ENCODE measurements at places on chromosomes 11 and 22.

DNA sequence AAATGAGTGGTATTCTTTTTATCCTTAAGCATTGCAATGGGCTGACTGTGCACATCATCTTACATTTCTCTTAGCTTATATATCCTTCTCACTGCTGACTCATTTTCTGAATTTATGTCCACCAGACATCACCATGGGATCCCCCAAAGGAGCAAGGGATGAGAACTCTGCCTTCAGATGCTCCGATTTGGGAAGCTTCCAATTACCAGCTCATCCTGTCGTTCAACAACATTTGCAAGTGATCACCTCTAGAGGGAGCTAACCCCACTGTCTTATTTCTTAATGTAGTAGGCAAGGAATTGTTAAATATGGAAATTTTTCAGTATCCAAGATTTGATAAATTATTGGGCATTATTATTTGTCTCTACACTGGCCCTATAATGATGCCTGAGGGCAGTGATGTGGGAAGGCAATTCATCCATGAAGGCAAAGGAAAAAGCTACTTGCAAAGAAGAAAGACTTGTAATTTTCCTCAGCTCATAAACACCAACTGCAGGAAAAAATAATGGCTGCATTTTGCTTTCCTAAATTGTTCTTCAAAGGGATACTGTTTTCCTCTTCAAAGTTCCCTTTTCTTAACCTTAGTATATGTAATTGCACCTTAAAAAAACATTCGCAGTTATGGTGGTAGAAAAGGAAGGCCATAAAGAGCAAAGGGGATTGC is 102.4 kb upstream of the FSHB start:
- DNase-seq: no peak

DNA sequence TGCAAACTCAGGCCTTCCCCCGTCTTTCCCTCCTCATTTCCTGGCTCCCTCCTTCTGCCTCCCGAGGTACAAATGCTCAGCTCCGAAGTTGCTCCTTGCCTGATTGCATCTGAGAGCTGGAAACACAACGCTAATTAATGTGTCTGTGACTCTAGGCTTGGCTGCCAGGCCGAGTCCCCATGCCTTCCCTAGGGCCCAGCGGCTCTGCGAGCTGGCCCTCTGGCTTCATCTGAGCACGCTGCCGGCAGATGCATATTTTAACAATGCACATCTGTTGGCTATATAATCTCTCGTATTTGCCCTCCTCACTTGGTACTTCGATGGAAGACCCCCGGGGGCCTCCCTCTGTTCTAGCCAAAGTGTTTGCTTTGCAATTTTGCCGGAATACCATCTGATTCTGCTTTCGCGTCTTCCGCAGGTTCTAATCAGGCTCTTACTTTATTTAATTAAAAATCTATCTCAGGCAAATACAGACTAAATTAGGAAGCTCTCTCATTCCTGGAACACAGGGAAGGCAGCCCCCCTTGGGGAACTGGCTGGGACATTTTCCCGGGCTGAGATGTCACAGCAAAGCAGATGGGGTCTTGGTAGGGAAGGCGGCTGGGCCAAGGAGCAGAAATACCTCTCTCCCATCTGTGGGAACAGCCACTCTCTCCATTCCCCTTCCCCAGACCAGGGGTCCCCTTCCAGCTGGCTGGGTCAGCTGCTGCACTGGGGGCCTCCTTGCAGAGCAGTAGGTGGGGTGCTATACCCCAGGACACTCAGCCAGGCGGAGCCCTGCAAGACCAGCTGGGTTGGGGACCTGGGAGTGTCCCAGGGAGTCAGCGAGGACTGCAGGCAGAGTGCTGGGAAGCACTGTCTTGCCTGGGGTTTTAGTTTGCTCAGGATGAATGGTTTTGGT is 162.8 kb downstream of the ST3GAL4 start:
- no peak for DNase-seq

- peak; percentile 72 for DNase-seq
These were observed 1.1 kb upstream of the TTLL1 start for GRCh38 chr22:43090130-43090789.

DNA sequence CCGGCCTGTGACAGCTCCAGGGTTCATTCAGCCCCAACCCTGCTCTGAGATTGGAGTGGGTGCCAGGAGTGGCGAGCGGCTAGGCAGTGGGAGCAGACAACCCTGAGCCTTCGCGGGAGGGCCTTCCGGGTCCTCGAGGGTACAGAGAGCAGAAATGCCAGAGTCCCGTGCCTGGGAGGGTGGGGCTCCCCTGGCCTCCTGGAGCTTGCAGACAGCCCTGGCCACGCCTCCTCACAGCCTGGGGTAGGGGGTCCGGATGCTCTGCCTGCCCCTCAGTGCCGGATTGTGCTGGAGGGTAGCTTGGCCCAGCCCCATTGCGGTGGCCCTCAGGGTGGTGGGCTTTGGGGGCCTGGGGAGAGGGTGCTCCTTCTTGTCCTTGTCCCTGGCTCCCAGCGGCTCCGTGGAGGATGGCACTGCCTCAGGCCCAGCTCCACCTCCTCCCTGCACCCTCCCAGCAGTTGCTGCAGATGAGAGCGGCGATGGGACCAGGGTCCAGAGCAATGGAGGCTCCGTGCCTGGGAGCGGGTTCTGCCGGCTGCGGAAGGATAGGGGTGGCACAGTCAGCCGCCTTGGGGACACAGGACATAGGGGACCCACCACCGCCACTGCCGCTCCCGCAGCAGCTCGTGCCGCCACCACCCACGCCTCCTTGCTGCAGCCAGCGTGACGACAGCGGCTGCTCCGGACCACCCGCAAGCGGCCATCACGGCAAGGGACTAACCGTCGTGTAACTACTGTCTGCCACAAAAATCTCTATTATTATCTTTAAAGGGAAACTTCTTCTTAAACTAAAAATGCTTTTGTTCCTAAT is 34.9 kb upstream of the OR10G7 start:
- no peak for DNase-seq

GRCh38 chr11:468493-468892 is 18.4 kb downstream of the PTDSS2 start:
- DNase-seq: no peak

- no peak for DNase-seq
These were observed 709 bp downstream of the MRGPRX4 start for GRCh38 chr11:18173225-18173866.

GRCh38 chr22:42860968-42861367 is 3.9 kb upstream of the ARFGAP3 start:
- DNase-seq: no peak

DNA sequence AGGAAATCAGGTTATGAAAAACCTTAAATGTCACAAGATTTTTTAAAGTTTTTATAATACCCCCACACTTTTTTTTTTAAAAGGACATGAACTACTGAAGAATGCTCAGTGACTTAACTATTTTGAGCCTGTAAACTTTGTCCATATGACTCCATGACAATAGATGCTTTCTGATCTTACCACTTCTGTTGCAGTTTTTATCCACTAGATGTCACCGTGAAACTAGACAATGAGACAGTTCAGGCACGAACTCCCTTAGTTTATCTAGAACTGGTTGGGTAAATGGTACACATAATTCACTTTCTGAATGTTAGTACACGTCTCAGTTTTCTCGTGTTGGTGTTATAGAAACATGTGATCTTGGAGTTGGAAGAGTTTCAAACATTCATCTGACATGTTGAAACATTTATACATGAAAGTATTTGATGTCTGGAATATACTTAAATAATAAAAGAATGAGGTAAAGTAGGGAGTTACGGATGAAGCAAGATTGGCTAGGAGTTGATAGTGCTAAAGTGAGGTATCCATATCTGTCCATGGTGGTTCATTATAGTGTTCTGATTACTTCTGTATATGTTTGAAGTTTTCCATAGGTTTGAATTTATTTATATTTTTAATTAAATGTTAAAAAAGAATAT is 8.1 kb downstream of the CCDC15 start:
- no peak for DNase-seq

DNA sequence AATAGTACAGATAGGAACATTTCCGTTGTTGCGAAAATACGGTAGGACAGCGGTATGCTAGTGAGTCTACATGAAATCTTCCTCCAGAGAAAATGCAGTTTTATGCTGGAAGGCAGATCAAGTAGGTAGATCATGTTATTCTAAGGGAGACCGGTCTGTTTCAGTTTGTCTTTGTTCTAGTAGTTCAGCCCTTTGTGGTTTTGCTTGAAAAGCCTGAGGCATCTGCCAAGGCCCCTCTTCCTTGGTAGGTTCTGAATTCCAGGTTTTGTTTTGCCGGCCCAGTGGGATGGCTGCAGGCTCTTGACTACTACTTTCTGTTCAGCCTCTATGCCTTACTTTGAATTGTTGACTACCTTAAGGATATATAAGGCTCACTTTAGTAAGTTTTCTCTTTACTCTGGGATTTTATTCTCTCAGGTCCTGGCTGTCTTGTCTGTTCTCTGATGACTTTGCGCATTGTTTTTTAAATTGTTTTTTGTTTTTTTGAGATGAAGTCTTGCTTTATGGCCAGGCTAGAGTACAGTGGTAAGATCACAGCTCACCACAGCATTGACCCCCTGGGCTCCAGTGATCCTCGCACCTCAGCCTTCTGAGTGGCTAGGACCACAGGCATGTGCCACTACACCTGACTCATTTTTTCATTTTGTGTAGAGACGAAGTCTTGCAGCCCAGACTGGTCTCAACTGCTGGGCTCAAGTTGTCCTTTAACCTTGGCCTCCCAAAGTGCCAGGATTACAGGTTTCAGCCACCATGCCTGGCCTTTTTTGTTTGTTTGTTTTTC is 53.7 kb downstream of the HIPK3 start:
- DNase-seq: no peak

- no peak for DNase-seq
These were observed 14.9 kb downstream of the HEPHL1 start for GRCh38 chr11:94036096-94036495.

GRCh38 chr11:91397134-91397468 is 827.5 kb upstream of the FAT3 start:
- DNase-seq: no peak

DNA sequence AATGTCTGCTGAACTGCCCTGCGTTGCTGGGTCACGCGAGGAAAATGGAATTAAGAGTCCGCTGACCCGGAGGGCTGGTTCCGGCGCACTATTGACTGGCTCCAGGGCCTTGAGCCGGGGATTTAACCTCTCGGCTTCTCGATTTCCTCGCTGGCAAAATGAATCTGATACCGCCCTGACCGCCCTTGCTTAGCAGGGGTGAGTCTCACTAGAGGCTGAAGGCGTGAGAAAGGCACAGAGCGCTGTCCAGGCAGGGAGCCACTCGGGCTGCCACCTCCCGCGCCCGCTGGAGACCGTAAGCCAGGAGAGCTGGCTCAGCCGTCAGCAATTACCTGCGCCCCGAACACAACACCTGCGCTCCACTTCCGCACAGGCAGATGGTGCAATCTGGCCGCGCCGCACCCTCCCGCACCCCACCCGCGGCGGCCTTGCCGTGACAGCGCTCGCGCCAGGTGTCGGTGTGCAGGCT is 65.6 kb downstream of the BUD13 start:
- no peak for DNase-seq

- no peak for DNase-seq
These were observed 237.4 kb downstream of the TMEM135 start for GRCh38 chr11:87275176-87275575.

DNA sequence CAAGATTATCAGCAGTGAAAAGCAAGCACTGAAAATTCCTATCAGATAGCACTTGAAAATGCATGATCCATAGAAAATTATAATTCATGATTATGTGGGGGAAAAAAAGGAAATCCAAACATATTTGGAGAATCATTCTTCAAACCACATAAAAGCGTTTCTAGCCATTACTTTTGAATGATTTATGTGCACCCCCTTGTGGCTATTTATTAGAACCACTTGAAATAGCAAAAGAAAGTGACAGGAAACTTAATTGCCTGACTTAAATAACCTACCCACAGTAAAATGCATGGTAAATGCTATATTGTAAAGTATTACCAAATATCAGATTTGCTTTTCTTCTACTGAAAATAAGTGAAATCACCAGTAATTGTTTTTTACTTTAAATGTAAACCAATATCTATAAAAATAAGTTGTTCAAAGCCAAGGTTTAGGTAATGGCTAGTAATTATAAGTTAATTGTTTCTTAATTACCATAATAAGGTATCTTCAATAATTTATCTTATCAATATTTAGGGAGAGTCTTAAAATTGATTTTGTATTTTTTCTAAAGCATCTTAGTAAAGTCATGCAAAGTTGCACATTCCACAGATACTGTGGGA is 168.5 kb downstream of the ARHGAP42 start:
- no peak for DNase-seq

DNA sequence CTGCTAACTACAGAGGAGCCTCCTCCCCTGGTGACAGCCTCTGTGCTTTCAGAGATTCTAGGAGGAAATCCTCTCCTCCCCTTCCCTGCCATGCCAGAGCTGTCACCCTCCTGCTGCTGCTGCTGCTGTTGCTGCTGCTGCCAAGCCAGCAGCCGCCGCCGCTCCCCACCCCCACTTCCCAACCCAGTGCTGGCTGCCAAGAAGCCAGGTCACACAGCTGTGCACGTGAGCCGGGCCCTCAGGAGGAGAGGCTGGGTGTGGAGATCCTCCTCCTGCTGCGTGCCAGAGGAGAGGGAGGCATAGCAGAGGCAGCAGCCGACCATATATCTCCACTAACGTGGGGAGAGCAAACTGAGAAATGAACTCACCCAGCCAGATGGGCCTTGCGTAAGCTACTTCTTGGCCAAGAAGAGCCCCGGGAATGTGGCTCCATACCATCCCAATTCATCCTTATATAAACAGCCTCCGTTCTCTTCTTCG is 12.4 kb downstream of the CRY2 start:
- no peak for DNase-seq

DNA sequence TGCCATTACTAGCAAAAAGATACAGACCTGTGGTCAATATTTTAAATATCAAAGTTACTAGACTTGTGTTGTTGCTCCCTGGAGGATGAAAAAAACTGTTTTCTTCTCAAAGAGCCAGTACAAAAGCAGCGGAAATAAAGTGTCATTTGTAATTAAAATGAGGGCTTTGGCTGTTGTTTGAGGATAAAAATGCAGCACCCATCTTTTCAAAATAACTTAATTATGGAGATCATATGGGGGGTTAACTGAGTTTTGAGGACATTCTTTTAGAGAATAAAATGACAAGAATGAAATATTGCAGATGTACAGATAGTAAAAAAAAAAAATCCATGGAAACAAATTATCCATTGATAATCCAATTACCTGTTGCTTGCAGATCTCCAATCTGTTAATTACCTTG is 1484.4 kb downstream of the LRRC4C start:
- no peak for DNase-seq
